ENCODE measurements at places on chromosomes 16 and 17.

- no peak for DNase-seq
Measured at GRCh38 chr17:20289984-20290383, 177.4 kb downstream of the LGALS9B start.

GRCh38 chr16:27370318-27370717, 31.7 kb upstream of the IL21R start:
- no peak for DNase-seq

DNA sequence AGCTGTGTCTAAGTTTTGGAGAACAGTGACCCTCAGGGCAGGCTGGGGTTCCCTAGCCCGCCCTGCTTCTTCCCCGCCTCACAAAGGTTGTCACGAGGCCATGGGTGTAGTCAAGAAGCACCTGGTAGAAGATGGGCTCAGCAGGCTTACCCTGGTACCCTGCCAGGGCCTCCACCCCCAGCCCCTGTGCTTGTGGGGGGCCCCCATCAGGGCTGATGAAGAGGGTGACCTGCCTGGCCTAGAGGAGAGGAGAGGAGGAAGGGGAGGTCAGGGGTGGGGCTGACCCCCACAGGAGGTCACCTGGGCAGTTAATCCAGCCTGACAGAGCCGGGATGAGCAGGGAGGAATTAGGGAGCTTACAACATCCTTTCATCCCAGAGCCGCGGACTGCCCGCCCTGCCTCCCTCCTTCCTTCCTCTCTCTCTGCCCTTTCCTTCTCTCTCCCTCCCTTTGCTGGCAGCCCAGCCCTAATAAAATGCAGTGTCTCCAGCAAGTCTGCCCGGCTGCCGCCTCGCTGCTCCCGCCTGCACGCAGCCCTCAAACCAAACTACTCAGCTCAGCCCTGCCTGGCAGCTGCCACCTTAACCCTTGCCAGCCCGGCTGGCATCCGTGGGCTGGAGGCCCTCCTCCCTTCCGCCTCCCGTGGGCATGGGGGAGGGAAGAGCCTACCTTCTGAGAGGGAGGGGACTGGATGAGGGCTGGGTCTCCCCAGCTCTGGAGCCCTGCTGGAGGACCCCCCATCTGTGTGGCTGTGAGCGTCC, 7.2 kb downstream of the DLX3 start:
- DNase-seq, result no peak

DNA sequence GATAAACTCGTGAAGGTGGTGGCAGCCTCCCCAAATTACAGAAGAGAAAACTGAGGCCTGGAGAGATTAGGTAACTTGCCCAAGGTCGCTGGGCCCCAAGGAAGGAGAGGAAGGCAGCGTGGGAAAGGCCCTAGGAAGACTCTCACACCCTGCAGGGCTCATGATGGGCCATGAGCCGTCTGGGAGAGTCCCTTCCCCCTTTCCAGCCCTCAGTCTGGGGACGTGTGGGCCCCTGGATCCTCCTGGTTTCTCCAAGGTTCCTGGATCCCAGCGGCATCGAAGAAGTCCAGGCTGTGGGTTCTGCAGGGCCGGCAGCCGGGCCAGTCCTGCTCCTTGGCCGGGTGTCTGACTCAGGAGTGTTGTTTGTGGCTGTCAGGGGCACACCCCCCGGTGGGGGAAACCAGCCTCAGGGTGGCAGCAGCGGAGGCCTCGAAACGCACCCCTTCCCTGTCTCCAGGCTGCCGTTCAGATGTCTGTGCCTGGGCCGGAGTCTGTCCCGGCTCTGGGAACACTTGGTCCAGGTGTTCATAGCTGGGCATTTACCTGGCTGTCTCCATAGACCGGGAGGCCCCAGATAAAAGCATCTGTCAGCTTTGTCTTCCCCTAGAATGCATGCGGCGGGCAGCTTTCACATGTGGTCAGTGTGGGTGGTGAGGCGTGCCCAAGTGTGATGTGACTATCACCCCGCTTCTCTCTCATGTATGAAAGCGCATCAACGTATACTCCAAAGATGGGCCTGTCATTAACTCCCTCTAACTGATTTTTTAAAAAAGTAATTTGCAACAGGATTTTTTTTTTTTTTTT, 3.7 kb upstream of the RAP1GAP2 start:
- DNase-seq, result peak; percentile 61

- DNase-seq, result peak; percentile 80
Measured at GRCh38 chr17:77086433-77087010, 54.2 kb upstream of the SEC14L1 start.

- no peak for DNase-seq
Measured at GRCh38 chr17:33113276-33113990, 121.8 kb downstream of the SPACA3 start.

DNA sequence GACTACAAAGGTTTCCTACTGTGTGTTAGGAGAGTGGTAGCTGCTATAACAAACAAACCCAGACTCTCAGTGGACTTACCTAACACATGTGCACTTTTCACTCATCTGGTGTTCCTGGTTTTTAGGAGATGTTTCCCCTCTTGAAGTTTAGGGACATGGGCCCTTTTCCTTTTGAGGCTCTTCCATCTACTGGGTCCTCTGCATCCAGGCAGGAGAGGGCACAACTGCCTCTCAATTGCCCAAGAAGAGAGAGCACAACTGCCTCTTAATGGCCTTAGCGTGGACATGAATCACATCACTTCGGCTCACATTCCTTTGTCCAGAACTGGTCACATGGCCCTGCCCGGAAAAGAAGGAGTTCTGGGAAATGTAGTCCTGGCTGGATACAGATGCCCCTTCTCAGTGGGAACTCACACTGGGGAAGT, 9.8 kb upstream of the TNRC6C start:
- no peak for DNase-seq

DNA sequence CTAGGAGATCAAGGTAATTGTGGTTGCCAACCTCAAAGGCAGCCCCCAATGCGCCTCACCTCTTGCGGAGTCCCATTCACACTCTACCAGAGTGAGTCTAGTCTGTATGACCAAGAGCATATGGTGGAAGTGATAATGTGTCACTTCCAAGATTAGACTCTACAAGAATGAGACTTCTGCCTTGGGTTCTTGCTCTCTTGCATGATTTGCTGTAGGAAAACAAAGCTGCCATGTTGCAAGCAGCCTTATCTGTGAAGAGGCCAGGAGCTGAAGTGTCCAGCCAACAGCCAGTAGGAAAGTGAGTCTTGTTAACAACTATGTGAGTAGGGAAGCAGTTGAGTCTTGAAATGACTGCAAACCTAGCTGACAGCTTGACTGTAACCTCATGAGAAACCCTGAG, 3.4 kb downstream of the TERF2 start:
- DNase-seq, result no peak

DNA sequence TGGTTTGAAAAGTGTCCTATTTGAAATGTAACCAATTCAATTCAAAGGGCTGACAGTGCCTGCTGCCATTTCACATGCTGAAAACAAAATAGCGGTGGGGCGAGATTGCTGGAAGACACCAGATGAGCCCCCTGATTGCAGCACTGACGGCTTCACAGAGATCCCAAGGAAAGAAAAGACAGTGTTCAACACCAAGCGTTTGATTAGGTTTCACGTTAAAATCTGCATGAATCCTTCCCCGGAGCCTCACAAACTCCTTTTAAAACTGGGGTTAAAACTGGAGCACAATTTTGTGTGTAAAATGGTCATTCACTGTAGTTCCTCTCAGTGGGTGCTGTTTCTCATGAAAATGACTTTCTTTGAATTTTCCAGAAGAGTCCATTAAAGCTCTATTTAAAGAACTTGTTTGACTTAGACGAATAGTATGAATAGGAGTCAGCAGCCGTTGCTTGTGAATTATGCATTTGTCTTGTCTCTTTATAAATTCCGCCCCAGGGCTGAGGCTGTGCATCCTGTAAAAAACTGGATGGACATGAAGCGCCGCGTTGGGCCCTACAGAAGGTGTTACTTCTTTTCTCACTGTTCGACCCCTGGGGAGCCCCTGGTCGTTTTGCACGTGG, 8.8 kb downstream of the MLYCD start:
- DNase-seq, result no peak

DNA sequence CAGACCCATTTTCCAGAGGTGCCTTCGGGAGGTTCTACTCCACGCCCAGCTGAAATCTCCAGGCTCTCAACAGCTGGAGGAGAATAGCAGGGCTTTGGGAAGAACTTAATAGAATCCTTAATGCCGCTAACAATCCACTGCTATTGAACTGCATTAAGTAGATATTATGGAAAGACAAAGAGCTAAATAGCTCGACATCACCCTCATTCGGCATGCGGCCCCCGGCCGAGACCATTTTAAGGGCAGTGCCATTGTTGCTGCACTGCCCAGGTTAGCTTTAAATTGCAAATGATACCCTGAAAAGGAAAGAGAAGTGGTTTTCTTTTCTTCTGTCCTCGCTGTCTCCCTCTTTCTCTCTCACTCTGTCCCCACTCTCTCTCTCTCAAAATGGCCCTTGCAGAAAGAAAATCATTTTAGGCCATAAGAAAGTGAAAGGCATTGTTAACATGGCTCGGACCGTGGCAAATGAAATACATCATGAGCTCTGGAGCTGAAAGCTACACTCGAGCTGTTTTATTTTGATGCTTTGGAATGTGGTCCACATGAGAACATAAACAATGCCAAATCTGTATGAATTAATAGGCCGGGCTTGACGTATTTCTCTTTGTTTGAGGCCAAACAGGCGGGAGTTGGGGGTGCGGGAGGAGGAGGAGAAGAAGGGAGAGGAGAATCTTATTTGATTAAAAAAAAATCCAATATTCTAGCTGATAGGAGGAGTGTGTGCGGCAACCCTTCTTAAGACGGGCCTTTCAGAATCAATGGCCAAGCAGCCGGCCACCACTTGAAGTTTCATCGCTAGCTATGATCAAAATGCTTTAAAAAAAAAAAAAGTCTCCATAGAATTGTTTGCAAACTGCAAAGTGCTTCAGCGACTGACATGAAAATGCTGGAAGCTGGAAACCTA, 298.8 kb upstream of the IRX3 start:
- no peak for DNase-seq

DNA sequence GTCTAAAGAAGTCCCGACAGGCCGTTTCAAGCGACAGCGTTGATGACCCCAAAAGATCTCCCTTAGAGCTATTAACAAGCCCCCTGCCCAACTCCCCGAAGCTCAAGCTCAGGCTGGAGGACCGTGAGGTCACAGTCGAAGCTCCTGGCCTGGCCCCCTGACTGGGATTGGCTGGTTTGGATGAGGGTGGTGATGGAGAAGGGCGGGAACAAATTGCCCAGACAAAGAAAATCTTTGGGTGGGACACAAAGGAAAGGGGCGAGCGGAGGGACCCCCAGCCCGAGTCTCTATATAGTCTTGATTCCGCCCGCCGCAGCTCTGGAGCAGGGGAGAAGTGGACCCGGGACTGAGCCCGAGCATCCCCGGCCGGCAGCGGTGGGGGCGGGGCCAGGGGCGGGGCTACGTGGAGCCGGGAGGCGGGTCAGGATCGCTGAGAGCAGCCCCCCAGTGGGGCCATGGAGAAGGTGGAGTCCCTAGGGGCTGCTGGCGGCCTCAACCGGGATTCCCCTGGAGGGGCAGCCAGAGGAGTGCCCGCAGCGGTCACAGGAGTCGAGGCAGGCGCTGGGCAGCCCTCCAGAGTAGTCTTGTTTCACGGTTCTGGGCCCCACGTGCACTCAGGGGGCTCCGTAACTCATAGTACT, 982 bp upstream of the NEURL4 start:
- peak; percentile 75 for DNase-seq

DNA sequence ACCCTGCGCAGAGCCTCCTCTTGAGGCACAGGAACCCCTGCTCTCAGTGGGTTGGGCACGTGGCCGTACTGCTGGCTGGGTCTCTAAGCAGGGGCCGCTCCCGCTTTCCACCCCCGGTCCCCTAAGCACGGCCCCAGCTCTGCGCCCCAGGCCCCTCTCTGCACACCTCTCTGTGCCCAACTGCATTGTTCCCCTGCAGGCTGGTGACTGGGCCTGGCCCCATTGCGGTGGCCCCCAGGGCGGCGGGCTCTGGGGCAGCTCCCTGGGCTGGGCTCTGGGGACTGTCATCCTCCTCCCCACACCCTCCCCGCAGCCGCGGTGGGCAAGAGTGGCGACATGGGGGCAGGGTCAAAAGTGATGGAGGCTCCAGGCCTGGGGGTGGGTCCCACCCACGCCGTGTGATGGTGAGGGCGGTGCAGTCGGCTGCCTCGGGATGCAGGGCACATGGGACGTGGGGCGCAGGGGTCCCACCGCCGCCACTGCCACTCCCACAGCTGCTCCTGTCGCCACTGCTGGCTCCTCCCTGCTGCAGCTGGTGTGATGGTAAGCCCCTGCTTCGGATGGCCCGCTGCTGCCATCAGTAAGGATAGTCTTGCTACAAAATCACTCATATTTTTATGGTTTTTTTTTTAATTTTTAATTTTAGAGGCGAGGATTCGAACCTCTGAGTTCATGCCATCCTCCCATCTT, 15.2 kb upstream of the ITGB3 start:
- no peak for DNase-seq

DNA sequence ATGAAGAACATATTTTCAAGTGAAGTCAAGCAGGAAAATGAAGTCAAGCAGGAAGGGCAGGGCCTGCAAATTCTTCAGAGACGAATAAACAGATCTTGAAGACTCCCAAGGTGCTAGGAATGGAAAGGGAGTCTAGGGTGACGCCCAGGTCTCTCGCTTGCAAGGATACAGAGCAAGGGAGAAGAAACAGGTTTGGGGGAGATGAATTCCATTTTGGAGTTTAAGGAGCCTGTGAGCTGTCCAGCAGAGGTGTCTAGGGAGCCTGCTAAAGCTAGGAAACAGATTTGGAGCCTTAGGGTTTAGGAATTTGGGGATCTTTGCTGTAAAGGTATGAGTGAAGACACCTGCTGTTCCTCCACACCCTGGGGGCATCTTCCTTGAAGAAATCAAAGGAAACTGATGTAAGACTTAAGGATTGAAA, 2.0 kb upstream of the UNKL start:
- no peak for DNase-seq

DNA sequence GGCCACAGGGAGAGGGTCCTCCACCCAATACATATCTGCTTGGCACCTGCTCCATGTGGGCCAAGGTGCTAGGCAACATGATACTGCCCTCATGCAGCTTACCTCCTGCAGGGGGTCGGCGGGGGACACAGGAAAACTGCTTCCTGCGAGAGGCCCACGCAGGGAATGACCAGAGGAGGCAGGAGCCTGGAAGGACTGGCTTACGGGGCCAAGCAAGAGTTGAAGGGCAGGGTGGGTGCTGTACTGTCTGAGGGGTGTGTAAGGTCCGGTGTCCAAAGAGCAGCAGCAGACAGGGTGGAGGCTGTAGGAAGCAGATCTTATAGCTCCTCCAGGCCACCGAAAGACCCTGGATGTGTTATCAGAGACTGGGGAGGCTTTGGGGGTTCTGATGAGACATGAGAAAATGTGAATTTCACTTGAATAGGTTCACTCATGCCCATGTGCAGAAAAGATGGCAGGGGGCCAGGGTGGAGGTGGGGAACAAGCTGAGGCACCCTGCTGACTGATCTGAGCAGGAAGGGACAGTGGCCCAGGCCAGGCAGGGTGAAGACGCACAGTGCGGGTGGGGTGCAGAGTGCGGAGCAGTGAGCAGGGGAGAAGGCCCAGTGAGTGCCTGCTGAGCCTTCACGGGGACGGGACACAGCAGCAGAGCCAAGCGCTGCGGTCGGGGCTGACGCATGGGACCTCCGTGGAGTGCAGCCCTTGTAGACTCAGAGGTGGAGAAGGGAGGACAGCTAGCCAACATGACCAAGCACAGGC, 8.3 kb downstream of the FLCN start:
- DNase-seq, result no peak
